ENCODE measurements at places on chromosomes 6 and 20. TPM values are rescaled to one million over a fixed set of nuclear protein-coding genes. Genes with fewer than 3 reads are reported as not detected.

DNA sequence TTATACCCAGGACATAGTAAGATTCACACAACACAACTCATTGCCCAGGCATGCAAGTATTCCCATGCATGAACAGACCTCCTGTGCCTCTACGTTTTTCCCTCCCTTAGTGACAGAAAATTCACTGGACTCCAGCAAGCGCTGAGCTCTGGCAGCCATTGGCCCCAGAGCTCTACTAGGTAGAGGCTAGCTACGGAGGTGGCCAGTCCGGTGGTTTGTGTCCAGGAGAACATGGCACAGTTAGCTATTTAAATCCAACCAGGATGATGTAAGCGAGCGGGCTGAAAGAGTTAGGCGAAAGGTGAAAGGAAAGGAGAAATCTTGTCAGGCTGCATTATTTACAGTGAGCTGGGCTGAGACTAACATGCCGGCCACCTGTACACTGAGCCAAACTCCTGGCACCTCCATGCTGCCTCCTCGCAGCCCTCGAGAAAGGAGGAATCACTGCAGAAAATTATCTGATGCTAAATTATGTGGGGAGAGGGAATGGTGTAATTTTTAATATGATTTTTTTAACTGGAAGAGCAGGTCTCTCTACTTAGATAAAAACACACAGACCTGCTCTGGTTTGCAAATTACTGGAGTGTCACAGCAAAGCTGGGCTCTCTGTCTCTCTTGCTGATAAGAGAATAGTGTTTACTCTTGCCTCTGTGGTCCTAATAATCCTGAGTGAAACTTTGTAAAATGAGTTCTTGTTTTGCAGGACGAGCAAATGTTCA lies 50.1 kb upstream of the ARMC2 start:
- no peak for DNase-seq
- H3K4me1 ChIP-seq, result peaks cover 33% of the 10 kb centered on the region
- no peaks in the 10 kb centered on the region for H3K36me3 ChIP-seq
- peak overlapping the region; percentile 78 for H3K27ac ChIP-seq

- H3K36me3 ChIP-seq, result no peaks in the 10 kb centered on the region
- H3K27ac ChIP-seq, result no peak overlapping the region
- H3K27me3 ChIP-seq, result peaks cover 21% of the 10 kb centered on the region
- no peaks in the 10 kb centered on the region for H3K4me1 ChIP-seq
- no peak overlapping the region for H3K4me3 ChIP-seq
Measured at GRCh38 chr6:3928111-3928510, 78.9 kb downstream of the FAM50B start.

FAM83B gene
- total RNA-seq, result not detected

GRCh38 chr6:46002264-46002663 lies 13.4 kb downstream of the CLIC5 start:
- H3K27ac ChIP-seq, result no peak overlapping the region
- H3K27me3 ChIP-seq, result peaks cover 5% of the 10 kb centered on the region
- no peaks in the 10 kb centered on the region for H3K36me3 ChIP-seq
- no peak for DNase-seq
- H3K4me1 ChIP-seq, result no peaks in the 10 kb centered on the region
- H3K4me3 ChIP-seq, result no peak overlapping the region

DNA sequence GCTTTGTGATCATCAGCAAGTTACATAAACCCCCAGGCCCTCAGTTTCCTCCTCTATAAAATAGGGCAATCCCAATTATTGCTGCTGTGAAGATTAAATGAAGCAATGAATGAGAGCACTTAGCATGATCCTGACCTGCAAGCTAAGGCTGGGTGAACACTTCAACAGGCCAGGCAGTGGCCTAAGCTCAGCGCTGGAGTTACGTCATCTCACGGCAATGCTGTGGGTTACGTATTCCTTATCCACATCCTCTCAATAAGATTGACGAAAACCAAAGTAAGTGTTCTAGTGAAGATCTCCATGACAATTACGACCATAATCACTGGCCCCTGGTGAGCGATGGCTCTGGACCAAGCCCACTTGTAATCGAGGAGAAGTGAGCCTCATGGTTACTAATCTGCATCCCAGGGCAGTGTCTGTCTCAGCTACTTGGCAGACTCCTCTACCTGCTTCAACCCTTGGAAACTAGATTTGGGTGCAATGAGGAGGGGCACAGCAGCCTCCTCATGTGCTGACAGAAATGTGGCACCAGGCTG lies 274.1 kb upstream of the ARID1B start:
- H3K36me3 ChIP-seq, result no peaks in the 10 kb centered on the region
- no peak overlapping the region for H3K4me3 ChIP-seq
- no peaks in the 10 kb centered on the region for H3K27me3 ChIP-seq
- DNase-seq, result peak; percentile 14

GRCh38 chr6:36506611-36507010 lies 40.7 kb downstream of the STK38 start:
- H3K27me3 ChIP-seq, result no peaks in the 10 kb centered on the region
- no peak overlapping the region for H3K4me3 ChIP-seq
- H3K36me3 ChIP-seq, result peaks cover 52% of the 10 kb centered on the region
- H3K4me1 ChIP-seq, result peaks cover 15% of the 10 kb centered on the region
- DNase-seq, result no peak
- peak overlapping the region; percentile 48 for H3K27ac ChIP-seq

DNA sequence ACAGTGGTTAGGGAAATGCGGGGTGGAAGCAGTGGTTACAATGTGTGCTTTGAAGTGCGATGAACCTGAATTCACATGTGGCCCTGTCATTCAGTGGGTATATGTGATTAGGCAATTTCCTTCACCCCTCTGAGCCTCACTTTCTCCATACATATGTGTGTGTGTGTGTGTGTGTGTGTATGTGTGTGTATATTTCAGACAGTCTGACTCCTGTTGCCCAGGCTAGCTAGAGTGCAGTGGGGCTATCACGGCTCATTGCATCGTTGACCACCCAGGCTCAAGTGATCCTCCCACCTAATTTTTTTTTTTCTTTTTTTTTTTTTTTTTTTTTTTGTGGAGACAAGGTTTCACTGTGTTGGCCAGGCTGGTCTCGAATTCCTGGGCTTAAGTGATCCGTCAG lies 6.3 kb downstream of the PPP1R14C start:
- H3K27me3 ChIP-seq, result peaks cover 67% of the 10 kb centered on the region
- peaks cover 6% of the 10 kb centered on the region for H3K4me1 ChIP-seq
- H3K36me3 ChIP-seq, result no peaks in the 10 kb centered on the region
- no peak overlapping the region for H3K27ac ChIP-seq
- no peak overlapping the region for H3K4me3 ChIP-seq

QRSL1 gene
- 22.4 TPM for total RNA-seq

DNA sequence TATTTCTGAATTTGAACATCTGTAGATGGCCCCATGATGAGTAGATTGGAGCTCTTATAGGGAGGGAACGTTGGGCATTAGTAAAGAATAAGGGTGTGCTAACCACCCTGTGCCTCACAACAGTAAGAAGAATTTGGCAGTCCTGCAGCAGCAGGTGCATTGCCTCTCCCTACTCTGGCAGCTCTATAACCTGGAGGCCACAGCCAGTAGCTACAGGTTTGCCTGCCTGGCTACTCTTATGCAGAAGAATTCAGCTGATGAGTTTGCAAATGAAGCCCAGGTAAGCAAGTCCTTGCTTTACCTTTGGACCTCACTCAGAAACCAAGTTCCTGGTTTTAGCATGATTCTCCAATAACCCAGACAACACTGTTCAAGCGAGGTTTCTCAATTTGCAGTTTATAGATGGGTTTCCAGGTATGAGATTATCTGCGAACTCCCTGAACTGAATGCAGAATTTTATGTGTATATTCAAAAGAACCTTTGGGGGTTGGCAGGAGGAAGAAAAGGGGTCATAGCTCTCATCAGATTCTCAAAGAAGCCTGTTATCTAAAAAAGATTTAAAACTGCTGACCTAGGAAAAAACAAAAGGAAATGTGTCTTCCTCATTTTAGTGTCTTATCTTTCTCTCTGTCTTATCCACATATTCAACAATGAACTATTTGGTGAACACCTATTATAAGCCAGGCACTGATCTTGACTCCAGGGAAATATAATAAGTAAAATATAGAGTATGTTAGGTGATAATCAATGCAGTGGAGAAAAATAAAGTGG lies 18.9 kb downstream of the TREML1 start:
- no peaks in the 10 kb centered on the region for H3K4me1 ChIP-seq
- H3K36me3 ChIP-seq, result peaks cover 2% of the 10 kb centered on the region
- H3K27me3 ChIP-seq, result no peaks in the 10 kb centered on the region
- H3K27ac ChIP-seq, result no peak overlapping the region
- no peak overlapping the region for H3K4me3 ChIP-seq

GRCh38 chr6:110556317-110557110 lies 80.1 kb upstream of the SLC22A16 start:
- H3K4me3 ChIP-seq, result no peak overlapping the region
- no peak for DNase-seq
- H3K4me1 ChIP-seq, result peaks cover 19% of the 10 kb centered on the region
- peaks cover 3% of the 10 kb centered on the region for H3K36me3 ChIP-seq

DNA sequence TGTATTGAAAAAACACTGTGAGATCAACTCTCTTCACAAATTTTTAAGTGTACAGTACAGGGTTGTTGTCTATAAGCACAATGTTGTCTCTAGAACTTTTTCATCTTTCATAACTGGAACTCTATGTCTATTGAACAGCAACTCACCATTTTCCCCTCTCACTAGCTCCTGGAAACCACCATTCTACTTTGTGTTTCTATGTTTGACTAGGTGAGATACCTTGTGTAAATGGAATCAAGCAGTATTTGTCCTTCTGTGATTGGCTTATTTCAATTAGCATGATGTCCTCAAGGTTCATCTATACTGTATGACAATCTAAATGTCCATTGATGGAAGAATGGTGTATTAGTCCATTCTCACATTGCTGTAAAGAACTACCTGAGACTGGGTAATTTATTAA lies 210.1 kb upstream of the FUT9 start:
- H3K27me3 ChIP-seq, result no peaks in the 10 kb centered on the region
- no peaks in the 10 kb centered on the region for H3K4me1 ChIP-seq
- no peak overlapping the region for H3K27ac ChIP-seq

DNA sequence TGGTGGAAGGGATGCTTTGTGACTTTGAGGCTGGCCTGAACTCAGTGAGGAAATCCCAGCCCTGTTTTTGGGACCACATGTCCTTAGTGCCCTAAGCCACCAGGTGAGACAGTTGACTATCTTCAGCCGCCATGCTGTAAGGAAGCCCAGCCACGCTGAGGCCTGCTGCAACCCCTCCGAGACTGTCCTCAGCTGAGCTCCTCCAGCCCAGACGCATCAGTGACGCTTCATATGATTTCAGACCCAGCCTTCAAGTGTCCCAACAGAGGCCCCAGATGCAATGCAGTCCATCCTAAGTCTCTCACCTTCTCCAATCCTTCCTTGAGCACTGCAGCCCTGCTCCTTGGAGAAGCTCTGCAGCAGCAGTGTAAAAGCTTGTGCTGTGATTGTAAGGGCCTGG lies 76.2 kb downstream of the NINL start:
- no peak overlapping the region for H3K27ac ChIP-seq
- no peaks in the 10 kb centered on the region for H3K27me3 ChIP-seq
- H3K4me1 ChIP-seq, result no peaks in the 10 kb centered on the region
- peaks cover 4% of the 10 kb centered on the region for H3K36me3 ChIP-seq

DNA sequence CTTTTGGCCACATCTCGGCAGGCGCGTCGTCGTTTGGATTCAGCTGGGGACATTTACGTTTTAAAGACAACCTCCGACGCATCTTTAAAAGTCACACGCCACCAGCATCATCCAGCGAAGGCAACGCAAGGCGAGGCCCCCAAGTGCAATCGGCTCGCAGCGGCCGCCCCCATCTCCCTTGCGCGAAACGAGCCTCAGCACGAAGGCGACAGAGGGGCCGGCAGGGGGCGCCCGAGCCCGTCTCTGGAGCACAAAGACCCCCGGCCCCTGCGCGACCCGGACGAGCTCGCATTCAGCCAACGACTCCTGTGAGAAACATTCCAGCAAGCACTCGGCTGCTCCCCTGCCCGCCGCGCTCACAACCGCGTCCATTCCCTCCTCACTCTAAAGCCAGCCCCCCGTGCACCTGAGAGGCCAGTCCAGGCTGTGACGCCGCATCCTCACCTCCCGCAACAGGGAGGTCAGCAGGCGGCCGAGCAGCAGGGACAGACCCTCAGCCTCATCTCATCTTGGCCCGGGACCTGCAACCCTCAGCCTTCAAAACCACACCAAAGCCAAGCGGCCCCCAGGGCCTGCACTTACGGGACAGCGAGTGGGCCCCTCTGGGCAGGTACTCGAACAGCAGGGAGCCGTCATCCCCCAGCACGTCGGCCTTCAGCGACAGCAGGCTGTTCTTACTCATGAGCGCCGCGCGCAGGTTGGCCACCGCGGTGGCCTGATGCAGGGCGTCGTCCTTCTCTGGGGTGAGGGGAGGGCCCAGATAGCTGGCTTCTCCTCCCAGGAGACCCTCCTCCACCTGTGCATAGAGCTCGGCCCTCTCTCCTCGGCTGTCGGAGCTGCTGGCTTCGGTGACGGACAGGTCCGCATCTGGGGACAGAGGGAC lies 35.8 kb downstream of the SLC2A4RG start:
- no peaks in the 10 kb centered on the region for H3K4me1 ChIP-seq
- H3K27ac ChIP-seq, result no peak overlapping the region
- no peaks in the 10 kb centered on the region for H3K27me3 ChIP-seq
- no peak overlapping the region for H3K4me3 ChIP-seq

DNA sequence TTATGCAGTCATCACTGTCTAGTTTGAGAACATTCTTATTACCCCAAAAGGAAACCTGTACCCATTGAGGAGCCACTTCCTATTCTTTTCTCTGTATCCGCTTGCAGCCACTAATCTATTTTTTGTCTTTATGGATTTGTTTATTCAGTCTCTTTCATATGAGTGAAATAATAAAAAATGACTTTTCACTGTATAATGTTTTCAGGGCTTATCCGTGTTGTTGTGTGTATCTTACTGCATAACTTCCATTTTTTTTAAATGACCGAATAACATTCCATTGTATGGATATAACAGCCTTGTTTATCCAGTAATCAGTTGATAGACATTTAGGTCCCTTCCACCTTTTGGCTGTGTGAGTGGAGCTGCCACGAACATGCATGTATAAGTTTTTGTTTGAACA lies 86.6 kb downstream of the ZFAND3 start:
- H3K36me3 ChIP-seq, result peaks cover 4% of the 10 kb centered on the region
- H3K27ac ChIP-seq, result no peak overlapping the region
- H3K4me1 ChIP-seq, result peaks cover 15% of the 10 kb centered on the region
- no peaks in the 10 kb centered on the region for H3K27me3 ChIP-seq
- DNase-seq, result no peak

DNA sequence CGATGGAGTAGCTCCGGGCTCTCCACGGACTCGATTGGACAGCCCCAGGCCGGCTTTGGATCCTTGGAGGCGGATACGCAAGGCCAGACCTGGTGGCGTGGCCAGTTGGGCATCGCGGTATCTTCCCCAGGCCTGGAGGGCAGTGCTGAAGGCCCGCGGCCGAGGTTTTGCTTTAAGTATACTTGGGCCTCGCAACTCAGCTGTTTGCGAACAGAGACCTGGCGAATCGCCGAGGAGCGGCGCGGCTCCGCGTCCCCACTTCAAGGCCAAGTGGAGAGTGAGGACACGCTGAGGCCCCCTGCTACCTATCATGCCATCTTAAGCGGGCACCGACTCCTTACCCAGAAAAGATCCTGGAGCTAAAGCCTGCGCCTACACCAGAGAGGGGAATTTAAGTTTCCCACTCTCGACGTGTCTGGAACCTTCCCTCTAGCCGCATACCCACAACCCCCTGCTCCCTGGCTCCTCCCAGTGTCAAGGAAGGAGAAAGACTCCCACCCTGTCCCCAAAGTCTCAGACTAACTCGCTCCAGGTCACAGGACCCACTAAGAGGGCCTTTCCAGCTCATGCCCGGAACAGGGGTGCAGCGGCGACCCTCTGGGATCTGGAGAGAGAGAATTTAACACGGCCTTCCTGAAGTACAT lies 4.1 kb downstream of the LINC00237 start:
- peak overlapping the region; percentile 42 for H3K27ac ChIP-seq
- DNase-seq, result peak; percentile 67
